Epithelial cell of alveolus of lung (primary cell): ENCODE measurements at places on chromosomes 11 and 22. TPM values are rescaled to one million over a fixed set of nuclear protein-coding genes. Genes with fewer than 3 reads are reported as not detected.

The TMEM184B gene
- 63.1 and 71.6 TPM in 2 replicates for total RNA-seq

The PCF11 gene
- 12.9 and 39.1 TPM in 2 replicates for total RNA-seq

The CDC42BPG gene
- 0.08 and 0.91 TPM in 2 replicates for total RNA-seq

The BACE1 gene
- total RNA-seq, result 24.3 and 55.3 TPM in 2 replicates
